ENCODE measurements at places on chromosomes 1 and 21. TPM values are rescaled to one million over a fixed set of nuclear protein-coding genes. Genes with fewer than 3 reads are reported as not detected.

GRCh38 chr1:177909416-177909815 is 60.4 kb downstream of the SEC16B start:
- peaks cover 56% of the 10 kb centered on the region for H3K27me3 ChIP-seq
- DNase-seq: no peak
- no peaks in the 10 kb centered on the region for H3K36me3 ChIP-seq
- no peak overlapping the region for H3K27ac ChIP-seq
- no peak overlapping the region for H3K4me3 ChIP-seq

DNA sequence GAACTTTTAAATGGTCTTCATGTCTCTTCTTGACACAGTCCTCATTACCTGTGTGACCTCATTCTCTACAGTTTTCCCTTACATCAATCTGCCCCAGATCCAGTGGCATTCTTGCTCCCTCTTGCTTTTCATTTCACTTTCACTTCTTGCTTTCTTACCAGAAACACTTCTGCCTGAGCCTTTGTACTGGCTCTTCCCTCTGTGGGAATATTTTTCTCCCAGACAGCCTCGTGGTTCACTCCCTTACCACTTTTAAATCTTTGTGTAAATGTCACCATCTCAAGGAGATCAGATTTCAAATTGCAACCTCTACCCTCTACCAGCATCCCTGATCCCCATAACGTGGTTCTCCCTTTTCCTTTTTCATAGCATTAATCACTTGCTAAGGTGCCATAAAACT is 73.2 kb downstream of the DISC1 start:
- H3K4me3 ChIP-seq: no peak overlapping the region
- no peaks in the 10 kb centered on the region for H3K27me3 ChIP-seq
- no peaks in the 10 kb centered on the region for H3K36me3 ChIP-seq
- H3K27ac ChIP-seq: no peak overlapping the region
- no peak for DNase-seq

Gene LAD1
- total RNA-seq: 209 TPM

Gene MFSD2A
- 3.9 TPM for total RNA-seq

Gene UBXN10
- 0.37 TPM for total RNA-seq

- DNase-seq: no peak
- no peak overlapping the region for H3K4me3 ChIP-seq
- peaks cover 11% of the 10 kb centered on the region for H3K4me1 ChIP-seq
- peaks cover 5% of the 10 kb centered on the region for H3K36me3 ChIP-seq
Measured at GRCh38 chr21:37088186-37088735, 15.2 kb downstream of the TTC3 start.

Data from Calu3 (cell line).